ENCODE measurements at places on chromosomes 1 and 21.

GRCh38 chr21:14773777-14774345, 227.7 kb upstream of the SAMSN1 start:
- DNase-seq = peak; percentile 75

DNA sequence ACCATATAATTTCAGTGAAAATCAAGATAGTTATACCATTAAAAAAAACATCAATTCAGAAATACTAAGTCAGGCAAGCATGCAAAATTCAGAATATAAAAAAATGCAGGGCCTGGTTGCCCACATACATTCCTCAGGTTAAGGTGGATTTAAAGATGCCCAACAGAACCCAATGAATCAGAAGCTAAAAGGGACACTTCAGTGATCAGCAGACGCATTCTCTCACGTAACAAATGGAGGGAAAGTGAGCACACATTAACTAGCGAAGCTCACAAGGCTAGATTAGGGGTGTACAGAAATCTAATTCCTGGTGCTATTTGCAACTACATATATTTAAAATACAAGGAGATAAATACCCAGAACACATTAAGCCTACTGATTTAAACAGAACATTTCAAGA, 17.5 kb downstream of the TOMM20 start:
- DNase-seq = no peak

- peak; percentile 70 for DNase-seq
Observed at GRCh38 chr1:21232044-21232443, 55.3 kb upstream of the EIF4G3 start.

GRCh38 chr21:38476385-38476784, 21.9 kb downstream of the ERG start:
- no peak for DNase-seq

DNA sequence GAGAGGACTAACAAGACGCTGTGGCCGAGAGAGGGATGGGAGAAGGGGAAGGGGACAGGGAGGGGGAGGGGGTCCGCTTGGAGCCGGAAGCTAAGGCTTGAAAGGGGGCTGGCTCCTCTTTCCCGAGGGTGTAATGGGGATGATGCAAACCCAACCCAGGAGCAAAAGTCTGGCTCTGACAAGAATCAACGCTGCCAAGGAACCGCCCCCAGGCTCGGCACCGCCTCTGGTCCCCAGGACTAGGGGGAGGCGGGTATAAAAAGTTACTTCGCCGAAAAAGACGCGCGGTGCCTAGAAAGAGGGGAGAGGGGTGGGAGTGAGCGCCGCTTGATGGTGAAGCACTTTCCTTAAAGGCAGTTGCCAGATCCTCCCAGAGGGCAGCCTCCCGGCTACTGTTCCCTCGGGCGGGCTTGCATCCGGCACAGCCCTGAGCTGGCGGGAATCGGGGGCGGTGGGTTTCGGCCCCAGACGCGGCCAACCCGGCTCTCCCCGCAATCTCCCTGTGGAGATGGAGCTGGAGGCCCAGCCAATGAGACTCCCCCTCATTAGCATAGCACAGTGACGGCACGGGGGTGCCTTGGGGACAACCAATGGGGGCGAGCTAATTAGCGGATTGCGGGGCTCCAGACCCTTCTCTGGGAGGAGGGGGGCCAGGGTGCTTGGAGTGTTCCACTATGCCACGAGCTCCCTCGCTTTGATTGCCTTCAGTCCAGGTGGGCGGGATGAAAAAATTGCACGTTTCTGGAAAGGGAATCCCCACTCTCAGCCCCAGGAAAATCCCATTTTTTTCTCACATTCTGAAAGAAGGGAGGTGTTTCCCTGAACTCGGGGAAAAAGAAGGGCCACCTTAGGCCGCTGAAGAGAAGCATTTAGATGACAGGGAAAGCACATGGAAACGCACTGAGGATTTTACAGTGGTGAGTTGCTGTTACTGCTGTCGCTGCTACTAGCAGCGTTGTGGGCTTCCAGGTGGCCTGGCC, at the start of gene KCNT2:
KCNT2 (minus strand) TSS at position 51 of the 980 bp plus-strand sequence. CDS start 131 bp downstream, outside the sequence.
- DNase-seq = peak; percentile 66

- DNase-seq = no peak
Observed at GRCh38 chr1:228114827-228115226, 5.7 kb upstream of the MRPL55 start.

DNA sequence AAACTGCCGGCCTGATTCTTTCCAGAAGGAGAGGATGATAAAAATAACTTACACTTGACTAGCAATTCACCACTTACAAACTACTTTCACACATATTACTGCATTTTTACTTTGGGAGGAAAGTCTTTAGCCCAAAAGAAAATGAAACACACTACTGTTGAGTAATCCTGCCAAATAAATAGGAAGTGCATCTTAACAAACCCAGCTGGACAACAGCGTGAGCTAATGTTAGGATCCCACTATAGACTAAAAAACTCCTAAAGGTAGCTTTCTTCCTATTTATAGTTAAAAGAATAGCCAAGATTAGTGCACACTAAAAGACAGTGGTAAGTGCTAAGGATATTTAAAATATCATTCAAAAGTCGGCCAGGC, 83.8 kb downstream of the HSF2BP start:
- no peak for DNase-seq

- DNase-seq = peak; percentile 53
Observed at GRCh38 chr21:28239340-28239739, 753.3 kb downstream of the LTN1 start.

- DNase-seq = no peak
Observed at GRCh38 chr1:205792961-205793673, 17.8 kb upstream of the RAB29 start.

GRCh38 chr1:29584776-29585175, 348.5 kb downstream of the PTPRU start:
- no peak for DNase-seq

DNA sequence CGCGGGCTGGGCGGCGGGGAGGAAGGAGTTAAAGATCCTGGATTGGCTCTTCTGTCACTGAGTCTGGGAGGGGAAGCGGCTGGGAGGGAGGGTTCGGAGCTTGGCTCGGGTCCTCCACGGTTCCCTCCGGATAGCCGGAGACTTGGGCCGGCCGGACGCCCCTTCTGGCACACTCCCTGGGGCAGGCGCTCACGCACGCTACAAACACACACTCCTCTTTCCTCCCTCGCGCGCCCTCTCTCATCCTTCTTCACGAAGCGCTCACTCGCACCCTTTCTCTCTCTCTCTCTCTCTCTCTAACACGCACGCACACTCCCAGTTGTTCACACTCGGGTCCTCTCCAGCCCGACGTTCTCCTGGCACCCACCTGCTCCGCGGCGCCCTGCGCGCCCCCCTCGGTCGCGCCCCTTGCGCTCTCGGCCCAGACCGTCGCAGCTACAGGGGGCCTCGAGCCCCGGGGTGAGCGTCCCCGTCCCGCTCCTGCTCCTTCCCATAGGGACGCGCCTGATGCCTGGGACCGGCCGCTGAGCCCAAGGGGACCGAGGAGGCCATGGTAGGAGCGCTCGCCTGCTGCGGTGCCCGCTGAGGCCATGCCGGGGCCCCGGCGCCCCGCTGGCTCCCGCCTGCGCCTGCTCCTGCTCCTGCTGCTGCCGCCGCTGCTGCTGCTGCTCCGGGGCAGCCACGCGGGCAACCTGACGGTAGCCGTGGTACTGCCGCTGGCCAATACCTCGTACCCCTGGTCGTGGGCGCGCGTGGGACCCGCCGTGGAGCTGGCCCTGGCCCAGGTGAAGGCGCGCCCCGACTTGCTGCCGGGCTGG, at the start of gene NPR1:
NPR1 (plus strand) TSS at position 170 of the 818 bp plus-strand sequence; CDS start at position 591, 421 bp downstream.
- peak; percentile 69 for DNase-seq

- DNase-seq = no peak
Observed at GRCh38 chr1:88221411-88221810, 462.7 kb upstream of the PKN2 start.

DNA sequence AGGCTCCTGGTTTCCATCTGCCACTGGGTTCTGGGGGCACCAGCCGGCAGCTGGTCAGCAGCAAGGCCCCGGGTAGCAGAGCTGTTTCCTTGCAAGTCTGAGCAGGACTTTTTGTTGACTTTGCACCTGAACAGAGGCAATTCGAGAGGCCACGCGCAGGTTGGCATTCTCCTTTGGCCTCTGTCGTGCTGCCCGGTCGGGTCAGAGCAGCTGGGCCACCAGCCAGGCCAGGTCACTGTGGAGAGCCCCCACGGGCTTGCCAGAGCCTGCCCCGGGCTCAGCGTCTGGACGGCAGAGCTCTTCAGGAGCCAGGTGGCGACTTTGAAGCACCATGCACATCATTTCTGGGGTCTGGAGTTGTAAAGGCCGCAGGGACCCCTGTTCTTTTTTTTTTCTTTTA, 28.4 kb upstream of the TMEM52 start:
- DNase-seq = no peak

- peak; percentile 80 for DNase-seq
Observed at GRCh38 chr21:42337830-42338728, 12.7 kb downstream of the TFF2 start.

- DNase-seq = peak; percentile 70
Observed at GRCh38 chr1:24745711-24746413, 615 bp downstream of the CLIC4 start.

DNA sequence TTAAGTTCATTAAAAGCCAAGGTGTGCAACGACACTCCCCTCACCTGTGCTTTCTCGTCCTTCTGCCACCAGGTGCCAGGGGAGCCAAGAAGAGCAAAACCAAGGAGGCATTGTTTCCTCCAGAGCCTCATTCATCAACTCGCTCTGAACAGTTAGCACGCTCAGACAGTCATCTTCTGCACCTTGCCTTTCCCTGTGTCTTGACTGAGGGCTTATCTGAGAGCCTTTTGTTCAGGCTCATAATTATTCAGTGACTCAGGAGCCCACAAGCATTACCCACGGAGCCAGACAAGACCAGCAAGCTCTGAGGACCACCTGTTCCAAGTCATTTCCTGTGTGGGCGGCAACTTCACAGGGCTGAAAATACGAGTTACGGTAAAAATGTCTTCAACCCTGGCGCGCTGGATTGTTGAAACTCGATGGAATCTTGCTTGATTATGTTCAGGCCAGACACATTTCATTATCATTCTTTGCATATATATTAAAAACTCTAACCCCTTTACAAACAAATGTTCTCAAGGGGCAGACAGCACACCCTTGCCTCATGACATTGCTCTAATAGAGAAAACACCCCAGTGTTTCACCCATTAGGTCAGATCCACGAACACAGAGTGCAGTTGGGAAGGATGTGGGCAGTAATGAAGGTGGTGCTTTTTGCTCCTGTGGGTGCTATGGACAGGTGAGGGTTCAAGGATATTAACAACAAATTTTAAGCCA, 89.7 kb upstream of the RUNX1 start:
- DNase-seq = no peak

- DNase-seq = no peak
Observed at GRCh38 chr1:235298758-235299157, 29.2 kb downstream of the ARID4B start.

GRCh38 chr1:12161324-12161661, 5.5 kb upstream of the TNFRSF1B start:
- no peak for DNase-seq

- peak; percentile 39 for DNase-seq
Observed at GRCh38 chr1:36699113-36699911, 216.6 kb upstream of the CSF3R start.

- DNase-seq = no peak
Observed at GRCh38 chr1:226695335-226695900, 43.7 kb downstream of the ITPKB start.

- no peak for DNase-seq
Observed at GRCh38 chr1:115660151-115660550, 18.4 kb downstream of the VANGL1 start.

- DNase-seq = no peak
Observed at GRCh38 chr21:38430401-38430984, 67.8 kb downstream of the ERG start.

GRCh38 chr1:187067160-187067559, 238.4 kb downstream of the PLA2G4A start:
- no peak for DNase-seq

DNA sequence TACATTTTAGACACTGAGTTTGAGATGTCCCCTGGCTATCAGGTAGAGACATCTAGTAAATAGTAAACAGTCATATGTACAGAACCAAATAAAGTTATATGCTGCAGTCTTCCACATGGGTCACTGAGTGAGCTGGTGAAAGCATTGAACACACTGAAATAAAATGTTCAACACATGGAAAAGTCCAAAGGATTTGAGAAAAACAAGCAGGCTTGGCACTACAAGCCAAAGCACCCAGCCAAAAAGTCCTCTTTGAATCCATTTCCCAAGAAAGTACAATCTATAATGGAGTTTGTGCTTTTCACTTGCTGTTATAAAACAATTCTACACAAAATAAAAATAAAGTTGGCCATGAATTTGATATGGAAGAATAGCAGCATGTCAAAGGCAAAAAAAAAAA, 135.4 kb downstream of the NR5A2 start:
- DNase-seq = no peak

- DNase-seq = no peak
Observed at GRCh38 chr1:12384836-12385456, 155.1 kb downstream of the VPS13D start.

- no peak for DNase-seq
Observed at GRCh38 chr1:242023805-242024204, 24.9 kb upstream of the MAP1LC3C start.

DNA sequence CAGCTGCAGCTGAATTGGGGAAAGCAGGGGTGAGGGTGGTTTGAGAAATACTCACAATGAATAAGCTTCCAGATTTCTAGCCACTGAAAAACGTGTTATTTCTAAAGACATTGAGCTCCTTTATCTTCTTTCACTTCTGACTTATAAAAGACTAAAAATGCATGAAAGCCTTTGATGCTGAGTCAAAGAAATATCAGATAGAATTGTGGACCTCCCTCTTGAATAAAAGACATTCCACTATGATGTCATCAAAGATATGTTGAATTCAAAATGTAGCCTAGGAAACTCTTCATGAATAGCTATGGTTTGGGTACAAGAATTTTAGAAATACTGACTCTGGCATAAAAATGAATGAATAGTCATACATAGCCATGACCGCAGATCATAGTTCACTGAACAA, 44.7 kb upstream of the COL24A1 start:
- no peak for DNase-seq

DNA sequence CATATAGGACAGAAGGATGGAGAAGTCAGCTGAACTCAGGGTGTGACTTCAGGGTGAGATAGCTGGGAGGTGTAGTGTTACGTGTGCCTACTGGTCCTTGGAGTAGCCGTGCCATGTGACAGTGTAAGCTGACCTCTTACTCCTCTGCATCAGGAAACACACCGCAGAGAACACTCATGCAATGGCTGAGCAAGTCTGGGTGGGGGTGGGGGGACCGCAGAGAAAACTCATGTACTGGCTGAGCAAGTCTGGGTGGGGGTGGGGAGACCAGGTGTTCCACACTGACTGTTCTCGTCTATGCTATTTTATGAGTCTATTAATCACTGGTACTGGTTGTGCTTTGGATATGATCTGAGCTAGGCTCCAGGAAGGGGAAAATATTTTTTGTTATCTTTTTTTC, 233.1 kb downstream of the PAPPA2 start:
- DNase-seq = no peak

DNA sequence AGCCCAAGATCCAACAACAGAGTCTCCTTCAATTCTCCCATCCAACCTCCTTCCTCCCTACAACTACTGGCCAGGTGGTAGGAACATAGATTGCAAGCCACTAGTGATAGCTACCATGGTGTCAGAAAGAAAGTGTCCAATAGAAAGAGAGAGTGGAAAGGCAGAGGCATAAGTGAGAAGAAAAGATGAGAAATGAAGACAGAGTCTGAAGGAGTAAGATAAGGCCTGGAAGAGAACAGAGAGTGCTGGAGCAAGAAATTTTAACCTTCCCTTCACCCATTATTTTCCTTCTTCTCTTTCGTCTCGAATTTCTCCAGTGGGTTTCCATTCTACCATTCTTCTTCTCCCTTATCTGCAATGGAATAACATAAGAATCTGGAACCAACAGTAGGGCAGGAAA, 57.9 kb downstream of the CDC42BPA start:
- no peak for DNase-seq

GRCh38 chr21:37970548-37970947, 54.3 kb upstream of the KCNJ6 start:
- no peak for DNase-seq

All from testis (tissue), 5 donors.